ENCODE measurements at places on chromosomes 4 and X.

DNA sequence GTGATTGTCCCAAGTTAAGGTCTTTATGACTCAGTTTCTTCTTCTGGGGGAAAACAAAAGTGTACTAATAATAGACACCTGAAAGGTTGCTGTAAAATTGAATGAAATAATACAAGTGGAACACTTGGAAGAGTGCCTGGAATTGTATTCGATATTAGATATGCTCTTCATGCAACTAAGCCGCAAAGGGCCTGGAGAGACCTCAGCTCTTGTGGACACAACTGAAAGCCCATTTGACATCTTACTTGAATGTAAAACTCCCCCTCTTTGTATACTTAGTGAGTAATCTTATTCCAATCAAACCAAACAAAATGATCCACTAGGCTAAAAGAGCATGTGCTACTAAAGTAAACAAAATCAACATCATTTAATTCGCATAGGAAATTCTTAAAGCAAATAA lies 511 bp upstream of the MAP9 start:
- DNase-seq: no peak

DNA sequence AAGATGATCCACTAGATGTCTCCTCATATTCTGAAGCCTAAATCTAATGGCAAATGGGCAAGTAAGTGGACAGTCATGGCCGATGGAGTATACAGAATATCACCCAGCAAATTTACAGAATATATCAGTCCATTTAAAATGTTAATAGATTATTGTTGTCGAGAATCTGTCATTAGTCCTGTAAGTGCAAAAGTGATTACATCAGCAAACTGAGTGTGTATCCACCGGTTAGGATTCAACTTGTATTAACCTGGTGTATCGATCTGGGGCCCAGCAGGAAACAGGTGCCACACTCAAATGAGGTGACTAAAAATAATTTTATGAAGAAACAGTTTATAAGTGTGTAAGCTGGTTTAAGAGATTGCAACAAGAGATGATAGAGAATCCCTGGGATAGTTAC lies 367.9 kb upstream of the FAM47C start:
- no peak for DNase-seq

DNA sequence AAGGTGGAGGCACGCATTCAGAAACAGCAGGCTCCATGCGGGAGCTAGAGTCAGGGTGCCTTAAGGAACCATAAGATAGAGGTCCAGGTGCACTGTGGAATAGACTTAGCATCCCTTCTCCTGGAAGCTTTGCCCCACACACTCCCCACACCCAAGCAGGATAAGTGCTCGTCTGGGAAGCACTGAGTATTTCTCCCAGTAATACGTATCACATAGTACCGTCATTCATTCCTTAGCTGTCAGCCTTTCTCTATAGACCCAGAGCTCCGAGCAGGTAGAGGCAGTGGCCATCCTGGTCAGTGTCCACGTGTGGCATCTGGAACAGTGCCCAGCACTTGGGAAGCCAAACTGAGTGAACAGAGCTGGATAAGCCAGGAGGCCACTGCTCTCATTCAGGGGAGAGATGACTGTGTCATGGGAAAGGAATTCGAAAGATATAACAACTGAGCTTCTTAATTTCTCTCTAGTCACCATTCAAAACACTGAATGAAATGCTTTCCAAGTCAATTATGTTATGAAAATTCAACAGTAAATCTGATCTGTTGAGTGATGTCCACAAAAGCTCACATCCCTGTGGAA lies 9.9 kb downstream of the APBB2 start:
- DNase-seq: no peak

- DNase-seq: no peak
These were observed 200.0 kb downstream of the PPP1R2C start for GRCh38 chrX:42577936-42578470.

DNA sequence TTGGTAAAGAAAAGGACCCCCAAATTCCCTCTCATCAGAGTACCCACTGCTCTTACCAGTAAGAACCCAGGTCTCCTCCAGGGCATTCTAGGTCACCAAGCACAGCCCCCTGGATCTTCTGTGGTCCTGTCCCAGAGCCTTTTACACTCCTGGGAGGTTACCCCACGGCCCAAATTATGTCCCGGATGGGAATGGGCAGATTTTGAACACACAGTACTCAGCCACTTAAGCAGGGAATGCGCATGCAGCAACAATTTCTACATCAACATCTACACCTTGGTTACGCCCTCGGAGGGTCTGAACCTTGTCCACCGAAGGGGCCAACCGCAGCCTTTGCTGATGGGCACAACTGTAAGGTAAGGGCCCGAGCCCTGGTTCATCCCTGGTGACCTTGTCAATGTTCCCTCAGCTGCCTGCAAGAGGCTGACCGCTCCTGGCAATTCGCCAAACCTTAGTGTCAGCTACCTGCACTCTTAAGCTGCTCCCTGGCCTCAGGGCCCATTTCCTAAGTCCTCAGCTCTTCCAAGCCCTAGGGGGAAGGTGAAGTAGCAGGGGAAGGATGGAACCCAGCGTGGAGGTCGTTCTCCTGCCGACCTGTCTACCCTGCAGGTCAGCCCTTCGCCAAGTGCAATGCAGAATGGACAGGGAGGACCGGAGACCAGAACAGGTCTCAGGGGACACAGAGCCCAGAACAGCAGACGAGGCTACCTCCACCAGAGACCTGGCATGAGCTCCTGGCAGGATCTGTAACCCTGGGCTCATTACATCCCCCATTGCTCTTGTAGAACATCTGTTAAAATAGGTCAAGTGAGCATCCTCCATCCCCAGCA lies 5.9 kb downstream of the TIMP1 start:
- no peak for DNase-seq

DNA sequence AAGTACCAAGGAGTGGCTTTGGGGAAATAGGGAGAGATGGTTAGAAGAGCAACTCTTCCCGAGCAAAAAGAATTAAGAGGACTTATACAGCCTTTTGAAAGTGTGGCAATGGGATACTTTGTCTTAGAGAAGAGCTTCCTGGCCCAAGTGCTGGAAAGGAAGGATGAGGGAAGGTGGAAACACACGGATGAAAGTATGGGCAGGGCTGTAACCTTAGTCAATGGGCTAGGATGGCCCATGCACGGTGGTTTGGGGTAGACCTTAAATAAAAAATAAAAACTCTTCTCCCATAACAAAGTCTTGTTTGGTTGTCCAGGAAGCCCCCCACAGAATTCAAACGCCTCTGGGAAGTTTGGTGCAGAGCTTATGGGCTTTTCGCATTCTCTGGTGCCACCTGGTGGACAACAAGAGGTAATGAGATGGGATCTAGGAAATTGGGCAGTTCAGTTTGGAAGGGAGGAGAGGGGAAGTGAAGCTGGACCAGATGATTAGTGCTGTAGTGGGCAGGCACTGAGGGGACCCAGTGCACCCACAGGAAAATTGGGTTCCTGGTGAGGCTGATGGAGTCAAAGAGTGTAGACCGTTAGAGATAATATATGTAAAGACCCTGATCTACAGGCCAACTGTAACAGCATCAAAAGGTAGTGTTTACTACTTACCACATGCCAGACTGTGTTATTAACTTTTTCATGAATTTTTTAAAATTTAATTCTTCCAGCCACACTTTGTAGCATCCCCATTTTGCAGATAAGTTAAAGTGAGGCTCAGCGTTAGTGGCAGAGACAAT lies 13.8 kb upstream of the ENOX2 start:
- peak; percentile 13 for DNase-seq

GRCh38 chrX:39418254-39418704 lies 617.0 kb downstream of the MID1IP1 start:
- no peak for DNase-seq

DNA sequence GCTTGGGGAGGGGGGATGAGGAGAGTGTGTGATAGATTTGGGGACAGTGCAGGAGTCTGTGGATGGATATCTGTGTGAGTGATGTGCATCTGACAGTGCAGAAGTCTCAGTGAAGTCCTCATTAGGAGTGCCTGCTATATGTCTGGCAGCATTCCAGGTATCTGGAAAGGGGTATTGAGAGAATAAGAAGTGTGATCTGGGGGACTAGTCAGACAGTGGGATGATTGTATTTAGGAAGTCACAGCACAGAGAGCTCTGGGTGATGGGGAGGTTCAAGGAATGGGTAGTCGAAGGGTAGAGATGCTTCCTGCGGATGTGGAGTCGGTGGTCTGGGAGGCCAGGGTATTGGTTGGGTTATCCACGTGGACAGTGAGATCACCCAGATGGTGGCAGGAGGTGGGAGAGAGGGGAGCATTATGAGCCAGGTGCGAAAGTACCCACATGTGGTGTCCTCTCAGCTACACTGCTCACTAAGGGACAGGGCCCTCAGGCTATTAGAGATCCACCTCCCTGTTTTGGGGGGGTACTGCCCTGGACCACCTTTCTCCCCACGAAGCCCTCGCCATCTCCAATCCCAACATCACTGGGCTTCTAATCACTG lies 9.8 kb downstream of the MAGED2 start:
- no peak for DNase-seq

DNA sequence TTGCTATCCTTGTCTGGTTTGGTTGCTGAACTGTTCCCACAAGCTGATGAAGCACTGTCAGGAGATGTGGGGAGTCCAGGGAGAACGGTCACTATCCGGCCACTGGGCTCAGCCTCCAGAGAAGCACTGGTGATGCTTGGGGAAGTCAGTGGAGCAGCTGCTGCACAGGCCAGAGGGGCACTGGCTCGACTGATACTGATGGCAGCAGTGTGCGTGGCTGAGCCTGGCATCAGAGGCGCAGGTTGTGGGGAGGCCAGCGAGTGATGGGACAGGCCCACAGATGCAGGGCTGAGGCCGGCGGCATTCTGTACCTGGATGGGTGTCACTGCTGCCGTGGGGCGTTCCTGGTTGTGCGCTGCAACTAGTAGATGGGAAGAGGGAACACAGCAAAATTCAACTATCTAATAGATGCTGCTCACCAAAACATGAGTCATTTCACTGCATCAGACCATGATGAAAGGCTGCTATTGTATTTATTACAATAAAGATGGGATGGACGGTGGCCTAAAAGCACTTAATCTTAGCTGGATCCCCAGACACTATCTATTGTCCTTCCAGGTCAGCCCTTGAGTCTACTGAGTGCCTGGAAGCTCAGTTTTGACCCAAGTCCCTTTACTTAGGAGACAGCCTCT lies 106.3 kb upstream of the CBR4 start:
- no peak for DNase-seq

- no peak for DNase-seq
These were observed 60.6 kb downstream of the PHOX2B start for GRCh38 chr4:41687971-41688370.

DNA sequence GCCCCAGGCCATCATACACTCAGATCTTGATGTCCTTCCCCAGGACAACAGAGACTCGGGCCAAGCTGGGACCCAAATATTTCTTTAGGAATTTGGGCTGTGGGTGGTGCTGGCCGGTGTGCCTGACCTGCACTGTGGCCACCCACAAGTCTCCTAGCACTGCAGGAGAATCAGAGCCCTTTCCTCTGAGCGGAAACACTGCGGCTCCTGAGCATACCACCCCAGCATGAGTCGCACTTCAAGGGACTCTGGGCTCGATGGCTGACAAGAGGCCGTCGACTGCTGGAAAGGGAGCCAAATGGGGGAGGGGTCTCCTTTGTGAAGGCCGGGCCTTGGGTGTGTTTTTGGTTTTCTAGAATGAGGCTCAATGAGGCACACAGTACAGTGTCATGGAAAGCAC lies 13.0 kb upstream of the IRAK1 start:
- no peak for DNase-seq

GRCh38 chr4:68906780-68907137 lies 44.8 kb downstream of the UGT2A3 start:
- no peak for DNase-seq

DNA sequence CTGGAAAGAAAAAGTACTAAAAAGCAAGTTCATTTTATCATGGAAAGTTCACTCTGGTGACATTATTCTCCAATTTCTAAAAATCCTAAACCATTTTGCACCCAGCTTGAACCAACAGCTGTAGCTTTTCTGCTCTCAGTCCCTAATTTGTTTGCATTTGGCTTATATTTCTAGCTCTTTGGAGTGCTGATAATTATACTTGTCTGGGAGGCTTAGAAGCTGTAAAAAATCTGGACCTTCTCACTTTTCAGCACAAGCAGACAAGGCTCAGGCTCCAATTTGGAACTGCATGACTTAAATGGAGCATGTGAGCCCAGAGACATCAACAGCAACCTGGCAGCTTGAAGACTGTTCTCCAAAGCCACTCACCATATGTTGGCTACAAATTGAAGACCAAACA lies 170.9 kb upstream of the PCDH18 start:
- DNase-seq: no peak

DNA sequence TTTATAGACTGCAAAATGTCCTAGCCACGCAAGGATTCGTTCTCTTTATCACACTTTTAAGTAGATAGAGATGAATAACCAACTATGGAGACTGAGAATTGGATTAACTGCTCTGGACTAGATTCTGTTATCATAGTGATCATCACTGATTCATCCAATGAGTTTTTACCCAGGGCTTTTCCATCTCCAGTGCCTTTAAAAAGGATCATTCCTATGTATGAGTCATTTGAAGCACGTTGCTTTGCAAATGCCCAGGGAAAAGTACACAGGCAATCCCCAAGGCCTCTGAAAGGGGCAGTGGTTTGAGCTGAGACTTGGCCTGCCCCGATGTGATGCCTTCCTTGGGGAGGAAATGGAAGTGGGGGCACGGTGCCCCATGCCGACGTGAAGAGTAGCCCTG lies 122.7 kb upstream of the PSAPL1 start:
- no peak for DNase-seq

DNA sequence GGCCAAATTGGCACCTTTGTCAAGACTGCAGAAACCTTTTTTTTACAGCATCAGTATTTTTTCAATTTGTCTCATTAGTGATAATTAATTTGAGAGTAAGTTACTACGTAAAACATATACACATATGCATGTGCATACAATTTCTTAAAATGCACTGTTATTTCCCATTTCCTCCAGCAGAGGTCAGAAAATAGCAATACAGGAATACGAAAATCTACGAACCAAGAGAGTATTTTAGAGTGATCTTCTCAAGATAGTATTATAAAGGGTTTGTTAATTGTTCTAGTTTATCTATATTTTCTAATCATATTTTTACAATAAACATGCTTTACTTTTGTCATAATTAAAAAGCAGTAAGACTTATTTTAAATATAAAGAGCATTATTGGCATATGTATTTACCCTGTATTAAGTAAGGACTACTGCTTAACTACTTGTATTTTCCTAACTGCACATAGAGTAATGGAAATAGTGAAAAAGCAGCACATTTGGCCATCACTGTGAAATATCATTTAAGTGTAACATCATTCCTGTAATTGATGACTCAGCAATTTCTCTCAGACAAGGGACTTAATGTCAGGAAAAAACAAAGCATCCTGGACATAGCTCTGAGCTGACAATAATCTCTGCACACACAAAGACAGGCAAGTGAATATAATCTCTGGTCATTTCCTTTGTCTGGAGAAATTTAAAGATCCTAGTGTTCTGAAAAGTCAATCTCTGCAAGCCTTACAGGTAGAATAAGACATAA lies 45.6 kb downstream of the MAOB start:
- DNase-seq: no peak

GRCh38 chr4:158079661-158080060 lies 93.2 kb downstream of the GASK1B start:
- DNase-seq: no peak

Data from activated CD4-positive, alpha-beta T cell treated with anti-CD3 and anti-CD28 coated beads, Interleukin-2, amount 50 U/mL, for 4 hours (primary cell).